ENCODE measurements at places on chromosomes 16 and 17.

GRCh38 chr17:29102046-29102445 is 59.1 kb downstream of the PIPOX start:
- no peak for DNase-seq

DNA sequence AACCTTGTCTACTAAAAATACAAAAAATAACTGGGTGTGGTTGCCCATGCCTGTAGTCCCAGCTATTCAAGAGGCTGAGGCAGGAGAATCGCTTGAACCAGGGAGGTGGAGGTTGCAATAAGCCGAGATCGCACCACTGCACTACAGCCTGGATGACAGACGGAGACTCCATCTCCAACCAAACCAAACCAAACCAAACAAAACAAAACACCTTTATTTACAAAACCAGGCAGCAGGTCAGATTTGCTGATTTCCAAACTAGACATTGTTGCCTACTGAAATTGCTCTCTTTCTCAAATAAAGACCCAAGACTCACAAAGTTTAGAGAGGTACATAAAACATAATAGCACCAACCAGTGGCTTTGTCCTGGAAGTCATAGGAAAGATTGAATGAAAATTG is 5.7 kb upstream of the TMEM238L start:
- DNase-seq = no peak

DNA sequence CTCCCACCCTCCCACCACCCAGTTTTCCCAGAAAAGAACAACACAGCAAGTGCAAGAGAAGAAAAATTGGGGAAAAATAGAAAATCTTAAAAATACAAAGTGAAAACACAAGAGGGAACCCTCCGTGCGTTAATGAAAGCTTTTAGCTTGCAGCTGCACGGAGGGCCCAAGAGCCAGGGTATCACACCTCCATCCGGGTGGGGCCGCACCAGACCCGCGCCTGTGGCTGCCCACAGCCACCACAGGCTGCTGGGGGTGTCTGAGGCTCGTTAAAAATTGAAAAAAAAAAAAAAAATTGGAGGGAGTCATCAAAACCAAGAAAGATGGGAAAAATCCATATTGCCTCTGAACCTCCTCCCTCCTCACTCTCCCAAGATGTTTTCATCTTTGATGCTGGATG is 18.6 kb downstream of the ENGASE start:
- no peak for DNase-seq

GRCh38 chr17:46977348-46977747 is 1.7 kb downstream of the RPRML start:
- DNase-seq = no peak

DNA sequence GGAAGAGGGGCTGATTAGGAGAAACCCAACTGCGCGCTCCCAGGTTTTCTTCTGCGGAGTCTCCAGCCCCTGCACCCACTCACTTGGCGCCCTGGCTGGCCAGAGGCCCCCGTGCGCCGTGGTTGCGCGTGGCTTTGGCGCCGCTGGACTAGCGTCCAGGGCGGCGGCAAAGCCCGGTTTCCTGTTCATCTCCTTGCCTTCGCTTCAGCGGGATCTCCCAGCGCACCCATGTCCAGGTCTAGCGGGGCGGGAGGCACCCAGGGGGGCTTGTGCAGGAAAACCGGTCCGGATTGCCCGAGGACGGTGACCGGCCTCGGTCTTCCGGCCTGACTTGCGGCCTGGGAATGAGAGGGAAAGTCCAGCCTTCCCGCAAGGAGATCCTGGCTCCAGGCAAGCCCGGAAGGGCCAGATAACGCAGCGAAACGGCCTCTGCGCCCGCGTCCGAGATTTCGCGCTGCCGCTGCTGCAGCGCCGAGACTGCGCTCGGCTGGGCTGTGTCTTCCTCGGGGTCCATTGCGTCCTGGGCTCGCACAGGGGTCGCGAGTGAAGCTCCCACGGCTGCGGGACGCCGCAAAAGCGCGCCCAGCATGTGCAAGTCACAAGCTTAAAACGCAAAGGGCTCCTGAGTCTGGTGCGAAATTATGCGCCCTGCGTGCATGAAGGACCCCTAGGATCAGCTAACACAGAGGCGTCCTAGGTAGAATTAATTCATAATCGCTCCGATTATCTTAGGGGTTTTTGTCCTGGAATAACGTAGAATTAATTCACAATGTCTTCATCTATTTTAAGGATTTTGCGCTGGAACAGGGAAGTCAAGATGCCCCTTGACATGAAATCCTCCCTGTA is 5.7 kb downstream of the FOXF1 start:
- no peak for DNase-seq
